ENCODE measurements at places on chromosomes 6 and 20.

DNA sequence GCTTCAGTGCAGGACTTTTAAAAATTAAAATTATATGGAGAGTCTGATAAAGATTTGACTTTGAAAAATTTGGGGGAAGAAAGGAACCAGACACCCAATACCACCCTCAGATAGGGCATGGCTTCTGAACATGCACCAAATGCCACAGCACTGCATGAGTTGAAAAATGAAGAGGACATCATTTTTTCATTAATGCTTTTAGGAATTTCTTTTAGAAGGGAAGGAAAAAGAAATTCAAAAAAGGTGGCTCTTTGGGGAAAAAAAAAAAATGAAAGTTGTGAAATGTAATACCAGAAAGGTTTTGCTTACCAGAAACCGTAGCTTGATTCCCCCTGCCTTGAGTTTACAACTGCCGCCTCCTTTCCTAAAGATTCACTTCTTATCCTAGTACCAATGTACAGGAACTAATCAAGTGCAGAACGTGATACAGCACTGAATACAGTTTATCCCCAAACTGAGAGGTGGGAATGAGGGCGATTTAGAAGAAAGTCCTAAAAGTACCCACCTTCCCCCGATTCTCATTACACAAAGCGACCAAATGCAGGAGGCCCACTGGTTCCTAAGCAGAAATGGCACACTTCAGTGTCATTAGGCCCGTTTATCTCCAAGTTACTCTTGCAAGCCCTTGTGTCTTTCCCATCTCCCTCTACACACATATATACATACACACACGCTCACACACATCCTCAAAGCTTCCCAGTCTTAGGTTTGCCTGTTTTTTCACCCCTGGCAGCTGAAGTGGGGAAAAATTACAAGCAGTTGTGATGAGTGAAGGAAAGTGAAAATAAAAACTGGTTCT lies 2.8 kb downstream of the PPP1R10 start:
- DNase-seq = no peak

GRCh38 chr6:70957284-70957617 lies 391 bp upstream of the B3GAT2 start:
- DNase-seq = no peak

DNA sequence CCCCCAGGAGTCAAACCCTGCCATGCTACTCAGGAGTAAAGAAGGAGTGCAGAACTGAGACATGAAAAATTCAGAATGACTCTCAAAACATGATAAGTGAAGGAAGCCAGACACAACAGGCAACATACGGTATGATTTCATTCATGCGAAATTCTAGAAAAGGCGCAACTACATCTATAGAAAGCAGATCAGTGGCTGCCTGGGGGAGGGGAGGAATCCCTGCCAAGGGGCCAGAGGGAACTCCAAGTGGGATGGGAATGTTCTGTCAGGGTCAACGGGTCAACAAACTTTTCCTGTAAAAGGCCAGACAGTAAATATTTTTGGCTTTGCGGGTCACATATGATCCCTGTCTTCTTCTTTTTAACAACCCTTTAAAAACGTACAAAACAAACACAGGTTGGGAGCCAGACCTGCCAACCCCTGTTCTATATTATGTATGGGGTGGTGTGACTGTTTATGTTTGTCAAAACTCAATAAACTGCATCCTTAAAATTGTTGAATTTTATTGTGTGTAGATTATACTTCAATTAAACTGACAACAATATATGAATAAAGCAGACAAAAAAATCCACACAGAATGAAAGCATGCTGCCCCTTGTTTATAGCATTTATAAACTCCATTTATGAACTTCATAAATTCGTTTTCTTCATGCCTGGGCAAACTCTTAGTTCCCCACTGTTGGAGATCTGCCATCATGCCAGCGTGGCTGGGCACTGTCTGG lies 56.6 kb upstream of the TRAF3IP2 start:
- DNase-seq = no peak

DNA sequence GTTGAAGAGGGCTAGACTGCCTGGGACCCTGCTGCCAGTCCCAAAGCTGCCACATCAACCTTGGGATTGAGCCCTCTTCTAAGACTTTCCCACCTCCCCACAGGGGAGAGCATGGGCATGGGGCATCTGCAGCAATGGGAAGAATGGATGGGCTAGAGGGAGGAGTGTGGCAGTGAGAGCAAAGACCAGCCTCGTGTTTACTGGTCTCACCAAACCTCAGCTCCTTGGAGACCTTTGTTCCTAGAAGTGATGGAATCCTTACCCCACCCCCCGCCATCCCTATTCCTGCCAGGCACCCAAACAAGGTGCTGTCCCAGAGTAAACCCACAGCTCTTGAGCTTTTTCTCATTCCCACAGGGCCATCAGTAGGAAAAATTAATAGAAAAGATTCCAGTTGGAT lies 20.0 kb upstream of the ARMC12 start:
- no peak for DNase-seq

- no peak for DNase-seq
Observed at GRCh38 chr6:42331019-42331418, 113.4 kb upstream of the MRPS10 start.

- no peak for DNase-seq
Observed at GRCh38 chr20:18405826-18406225, 61.0 kb downstream of the DZANK1 start.

DNA sequence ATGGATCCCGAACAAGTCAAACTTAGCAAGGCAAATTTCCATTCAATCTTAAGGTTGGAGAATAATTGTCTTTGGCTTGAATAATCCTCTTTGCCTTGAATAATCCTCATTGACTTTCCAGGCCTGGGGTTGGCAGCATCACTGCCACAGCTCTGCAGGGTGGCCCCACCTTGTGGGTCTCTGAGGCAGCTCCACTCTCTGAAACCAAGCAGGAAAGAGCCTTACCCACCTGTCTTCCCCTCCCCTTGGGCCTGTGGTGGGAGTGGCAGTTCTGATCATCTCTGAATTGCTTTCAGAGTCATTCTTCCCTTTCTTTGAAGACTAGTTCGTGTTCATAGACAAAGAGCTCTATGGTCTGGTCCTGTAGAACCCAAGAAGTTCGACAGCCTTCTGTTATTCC lies 47.5 kb downstream of the KCNQ5 start:
- DNase-seq = no peak
